Ovary (tissue), 10 donors: ENCODE measurements at places on chromosomes 7 and 10. TPM values are rescaled to one million over a fixed set of nuclear protein-coding genes. Genes with fewer than 3 reads are reported as not detected.

ZNF503 gene
- total RNA-seq = 82.2 TPM

GRCh38 chr10:77420947-77421523 lies 216.6 kb downstream of the KCNMA1 start:
- no peak overlapping the region for H3K4me3 ChIP-seq
- no peak for DNase-seq
- no peak overlapping the region for H3K27ac ChIP-seq
- H3K27me3 ChIP-seq = no peaks in the 10 kb centered on the region

DNA sequence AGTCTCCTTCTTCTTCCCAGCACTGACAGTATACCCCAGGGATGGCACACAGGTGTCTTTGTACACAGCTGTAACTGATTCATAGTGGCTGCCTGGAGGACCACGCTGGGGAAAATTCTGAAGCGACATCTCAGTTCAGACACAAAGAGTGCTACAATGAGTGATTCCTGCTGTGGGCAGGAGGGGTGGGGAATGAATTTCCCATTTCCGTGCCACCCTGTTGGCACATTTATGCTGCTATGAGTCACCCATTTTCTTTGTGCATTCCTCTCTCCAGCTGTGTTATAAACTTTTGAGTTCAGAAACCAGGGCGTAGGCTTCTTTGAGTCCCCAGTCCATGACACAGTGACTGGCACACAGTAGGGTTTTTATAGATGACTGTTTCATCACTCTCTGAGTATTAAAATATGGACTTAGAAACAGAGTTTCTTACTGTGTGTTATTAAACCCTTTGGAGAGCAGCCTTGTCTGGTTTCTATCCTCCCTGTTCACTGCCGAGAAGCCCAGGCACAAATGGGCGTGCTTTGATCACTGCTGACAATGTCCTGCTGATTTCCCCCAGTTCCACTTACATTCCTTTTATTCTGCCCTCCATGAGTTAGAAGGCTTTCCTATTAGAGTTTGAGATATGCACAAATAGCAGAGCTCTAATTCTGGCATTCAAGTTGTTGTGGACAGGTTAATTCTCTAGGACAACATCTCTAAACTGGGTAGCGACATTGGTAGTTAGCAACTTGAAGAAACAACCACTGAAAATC lies 24.0 kb upstream of the NPS start:
- peaks cover 1% of the 10 kb centered on the region for H3K4me1 ChIP-seq
- H3K4me3 ChIP-seq = no peak overlapping the region
- no peak overlapping the region for H3K27ac ChIP-seq
- H3K36me3 ChIP-seq = no peaks in the 10 kb centered on the region

DNA sequence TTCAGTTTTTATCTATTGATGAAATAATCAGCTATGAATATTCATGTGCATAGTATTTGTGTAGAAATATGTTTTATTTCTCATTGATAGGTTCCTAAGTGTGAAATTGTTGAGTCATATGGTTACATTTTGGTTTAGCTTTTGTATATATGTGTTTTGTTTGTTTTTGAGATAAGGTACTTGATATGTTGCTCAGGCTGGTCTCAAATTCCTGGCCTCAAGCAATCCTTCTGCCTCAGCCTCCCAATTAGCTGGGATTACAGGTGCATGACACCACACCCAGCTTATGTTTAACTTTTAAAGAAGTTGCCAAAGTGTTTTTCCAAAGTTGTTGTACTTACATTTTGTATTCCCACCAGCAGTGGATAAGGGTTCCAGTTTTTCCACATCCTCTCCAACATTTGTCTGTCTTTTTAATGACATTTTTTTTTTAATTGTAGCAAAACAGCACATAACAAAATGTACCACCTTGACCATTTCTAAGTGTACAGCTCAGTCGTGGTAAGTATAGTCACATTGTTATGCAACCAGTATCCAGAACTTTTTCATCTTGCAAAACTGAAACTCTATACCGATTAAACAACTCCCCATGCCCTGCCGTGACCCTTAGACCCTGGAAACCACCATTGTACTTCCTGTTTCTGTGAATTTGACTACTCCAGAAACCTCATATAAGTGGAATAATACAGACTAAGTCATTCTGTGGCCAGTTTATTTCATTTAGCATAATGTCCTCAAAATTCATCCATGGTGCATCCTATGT lies 12.6 kb upstream of the UBE2D1 start:
- H3K27me3 ChIP-seq = no peaks in the 10 kb centered on the region
- no peaks in the 10 kb centered on the region for H3K36me3 ChIP-seq
- H3K4me1 ChIP-seq = no peaks in the 10 kb centered on the region
- DNase-seq = no peak

CPVL gene
- 10.6 TPM for total RNA-seq

DNA sequence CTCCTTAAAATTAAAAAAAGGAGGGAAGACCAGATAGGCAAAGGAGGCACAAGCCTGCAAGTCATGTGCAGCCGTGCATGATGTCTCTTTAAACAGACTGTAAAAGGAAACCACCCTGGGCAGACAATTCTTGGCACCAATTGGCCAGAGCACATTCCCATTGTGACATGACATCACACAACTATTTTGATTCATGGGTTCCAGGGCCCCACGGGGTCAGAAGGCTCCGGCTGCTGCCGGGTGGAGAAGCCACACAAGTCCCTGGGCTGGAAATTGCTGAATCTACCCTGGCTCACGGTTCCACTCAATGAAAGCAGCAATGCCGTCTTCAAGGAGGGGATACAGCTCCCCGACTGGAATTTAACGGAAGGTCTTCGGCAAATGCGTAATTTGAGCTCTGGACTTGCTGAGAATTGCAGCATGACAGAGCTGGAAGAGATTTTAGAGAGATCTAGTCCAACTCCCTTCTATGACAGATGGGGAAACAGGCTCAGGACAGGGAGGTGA lies 140.5 kb downstream of the PRKAG2 start:
- peaks cover 8% of the 10 kb centered on the region for H3K4me1 ChIP-seq
- no peak overlapping the region for H3K27ac ChIP-seq
- no peak overlapping the region for H3K4me3 ChIP-seq
- no peaks in the 10 kb centered on the region for H3K36me3 ChIP-seq
- peak; percentile 65 for DNase-seq
- H3K27me3 ChIP-seq = no peaks in the 10 kb centered on the region

GRCh38 chr10:114489521-114490310 lies 85.4 kb upstream of the AFAP1L2 start:
- H3K27me3 ChIP-seq = no peaks in the 10 kb centered on the region
- peaks cover 14% of the 10 kb centered on the region for H3K4me1 ChIP-seq
- H3K27ac ChIP-seq = no peak overlapping the region
- H3K36me3 ChIP-seq = no peaks in the 10 kb centered on the region
- no peak overlapping the region for H3K4me3 ChIP-seq
- DNase-seq = no peak

- no peak for DNase-seq
- no peak overlapping the region for H3K4me3 ChIP-seq
These were observed 58.3 kb downstream of the INPP5A start for GRCh38 chr10:132595854-132596253.

- H3K4me3 ChIP-seq = no peak overlapping the region
- H3K27me3 ChIP-seq = no peaks in the 10 kb centered on the region
- DNase-seq = no peak
- H3K4me1 ChIP-seq = no peaks in the 10 kb centered on the region
- no peaks in the 10 kb centered on the region for H3K36me3 ChIP-seq
These were observed 113.1 kb upstream of the TRIM24 start for GRCh38 chr7:138346975-138347374.
